ENCODE measurements at places on chromosomes 5 and 9.

DNA sequence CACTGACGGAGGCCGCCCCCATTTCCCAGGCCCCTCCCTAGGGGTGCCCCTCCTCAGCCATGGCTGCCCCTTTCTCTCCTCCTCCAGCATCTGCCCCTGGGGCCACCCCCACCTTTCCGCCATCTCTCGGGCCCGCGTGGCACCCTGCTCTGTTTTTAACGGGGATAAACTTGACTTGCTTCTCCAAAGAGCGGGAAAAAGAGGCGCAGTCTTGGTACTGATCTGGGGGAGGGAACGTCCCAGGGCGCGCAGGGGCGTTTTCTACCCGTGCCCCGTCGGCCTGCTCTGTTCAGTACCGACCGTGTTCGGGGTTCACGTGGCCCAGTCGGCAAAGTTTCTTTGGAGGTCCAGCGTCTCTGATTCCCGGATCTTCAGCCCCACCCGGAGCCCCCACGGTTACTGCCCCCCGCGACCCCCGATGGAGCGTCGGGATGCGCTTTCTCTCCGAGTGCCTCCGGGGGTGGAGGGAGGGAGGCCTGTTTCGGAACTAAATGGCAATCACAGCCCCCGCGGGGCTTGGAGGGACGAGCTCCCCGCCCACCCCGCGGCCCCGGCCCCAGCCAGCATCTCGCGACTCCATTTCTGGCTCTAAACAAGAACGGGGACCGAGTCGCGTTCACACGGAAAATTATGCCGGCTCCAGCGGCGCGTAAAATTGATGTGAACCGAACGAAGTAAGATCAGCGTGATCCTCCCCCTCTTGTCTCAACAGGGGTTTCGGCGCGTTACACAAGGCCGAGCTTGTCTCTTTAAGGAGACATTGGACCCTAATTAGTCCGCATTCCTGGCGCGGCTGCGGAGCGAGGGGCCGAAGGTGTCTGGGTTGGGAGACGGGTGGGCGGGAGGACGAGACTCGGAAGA lies 1.1 kb upstream of the TLE4 start:
- DNase-seq: peak; percentile 80

DNA sequence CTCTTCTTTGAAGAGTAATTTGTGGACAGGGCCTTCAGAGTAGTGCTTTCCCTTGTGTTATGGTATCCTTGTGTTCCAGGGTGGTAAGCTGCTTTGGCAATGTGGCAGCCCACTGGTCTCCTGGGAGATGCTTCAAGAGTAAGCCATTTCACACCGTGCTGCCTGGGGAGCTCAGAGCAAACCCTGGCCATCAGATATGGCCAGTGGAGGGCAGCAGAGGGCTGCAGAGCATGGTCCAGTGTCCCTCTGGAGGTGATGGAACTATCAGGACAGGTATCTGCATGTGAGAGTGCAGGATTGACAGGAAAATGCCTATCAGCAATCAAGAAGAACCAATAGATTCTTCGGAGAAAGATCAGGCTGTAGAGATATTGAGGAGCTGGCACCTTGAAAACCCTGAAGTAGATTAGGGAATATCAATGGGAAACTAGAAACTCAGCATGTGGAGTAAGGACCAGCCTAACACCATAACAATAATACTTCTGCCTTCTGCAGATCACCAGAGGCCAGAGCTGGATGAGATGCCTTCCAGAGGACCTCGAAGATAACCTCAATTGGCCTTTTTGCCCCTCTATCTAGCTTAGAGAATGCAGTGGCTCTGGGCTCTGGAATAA lies 90.8 kb downstream of the PLPPR1 start:
- peak; percentile 51 for DNase-seq

GRCh38 chr9:116360989-116361388 lies 207.4 kb downstream of the PAPPA start:
- DNase-seq: no peak

DNA sequence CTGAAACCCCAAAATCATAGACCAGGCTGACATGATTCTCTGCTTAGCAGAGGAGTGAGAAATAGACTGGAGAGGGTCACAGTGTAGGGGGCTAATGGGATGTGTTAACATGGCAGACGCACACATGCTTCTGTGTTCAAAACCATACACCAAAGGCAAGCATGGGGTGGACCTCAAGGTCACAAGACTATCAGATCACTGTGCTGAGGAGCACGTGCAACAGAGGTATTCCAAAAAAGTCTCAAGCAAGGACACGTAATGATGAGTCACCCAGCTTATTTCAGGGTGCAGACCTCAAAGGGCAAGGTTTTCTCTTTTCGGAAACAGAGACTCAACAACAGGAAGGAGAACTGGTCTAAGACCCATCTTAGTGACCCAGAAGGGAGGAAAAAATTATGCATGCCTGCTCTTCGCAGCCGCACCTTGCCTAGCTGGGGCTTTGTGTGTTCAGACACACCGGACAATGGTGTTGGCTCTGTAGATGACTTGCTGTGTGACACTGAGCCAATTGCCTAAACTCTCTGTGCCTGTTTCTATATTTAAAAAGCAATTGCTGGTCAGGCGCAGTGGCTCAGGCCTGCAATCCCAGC lies 20.3 kb downstream of the WHRN start:
- peak; percentile 22 for DNase-seq

DNA sequence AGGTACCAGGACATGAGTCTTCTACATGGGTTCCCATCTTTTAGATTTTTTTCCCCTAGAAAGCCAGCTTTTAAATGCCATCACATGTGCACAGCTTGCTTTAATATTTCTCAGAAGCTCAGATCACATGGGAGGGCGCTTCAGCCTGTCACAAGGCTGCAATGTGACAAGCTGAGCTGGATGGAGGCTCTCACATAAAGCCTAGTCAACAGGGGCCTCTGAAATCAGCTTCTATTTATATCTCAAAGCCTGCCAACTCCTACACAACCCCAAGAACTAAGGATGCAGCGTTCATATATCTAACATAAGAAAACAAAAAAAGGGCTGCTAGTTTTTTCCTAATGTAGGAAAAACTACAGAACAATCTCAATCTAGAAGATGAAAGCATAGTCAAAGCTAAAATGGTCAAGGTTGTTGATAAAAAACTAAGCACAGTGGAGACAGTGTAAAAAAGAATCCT lies 2.3 kb downstream of the ZFAND5 start:
- peak; percentile 79 for DNase-seq

DNA sequence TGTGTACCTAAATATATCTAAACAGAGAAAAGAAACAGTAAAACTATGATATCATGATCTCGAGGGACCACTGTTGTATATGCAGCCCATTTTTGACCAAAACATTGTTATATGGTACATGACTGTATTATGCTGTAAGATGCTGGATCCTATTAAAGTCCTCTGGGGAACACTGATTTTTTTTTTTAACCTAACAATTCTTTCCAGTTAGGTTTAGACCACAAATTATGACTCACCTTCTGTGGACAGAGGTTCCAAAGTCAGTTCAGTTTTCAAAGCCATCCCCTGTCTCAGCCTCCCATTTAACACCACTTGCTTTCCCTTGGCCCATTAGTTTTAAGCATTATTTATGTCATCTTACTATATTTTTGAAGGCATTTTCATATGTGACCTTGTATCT lies 27.1 kb downstream of the TRMO start:
- DNase-seq: no peak

- DNase-seq: no peak
Observed at GRCh38 chr9:133690081-133690561, 48.0 kb downstream of the SARDH start.

- DNase-seq: no peak
Observed at GRCh38 chr5:102638912-102639652, 116.0 kb upstream of the PAM start.

- DNase-seq: no peak
Observed at GRCh38 chr5:107531308-107531707, 139.4 kb downstream of the EFNA5 start.

DNA sequence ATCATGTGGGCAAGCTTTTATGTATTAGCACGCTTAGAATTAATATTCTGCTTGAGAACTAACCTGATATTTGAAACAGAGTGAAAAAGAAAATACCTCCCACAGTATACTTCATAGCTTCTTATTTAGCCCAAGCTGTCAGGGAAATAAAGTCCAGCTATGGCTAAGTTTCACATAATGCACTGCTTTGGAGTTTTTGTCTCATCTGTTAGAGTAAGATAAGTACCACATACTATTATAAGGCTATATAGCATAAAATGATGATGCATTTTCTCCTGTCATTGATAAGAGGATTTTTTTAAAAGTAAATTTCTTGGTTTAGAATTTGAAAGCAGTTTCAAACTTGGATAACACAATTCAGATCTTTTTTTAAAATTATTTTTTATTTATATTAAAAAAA lies 2.4 kb upstream of the ANKDD1B start:
- DNase-seq: no peak

DNA sequence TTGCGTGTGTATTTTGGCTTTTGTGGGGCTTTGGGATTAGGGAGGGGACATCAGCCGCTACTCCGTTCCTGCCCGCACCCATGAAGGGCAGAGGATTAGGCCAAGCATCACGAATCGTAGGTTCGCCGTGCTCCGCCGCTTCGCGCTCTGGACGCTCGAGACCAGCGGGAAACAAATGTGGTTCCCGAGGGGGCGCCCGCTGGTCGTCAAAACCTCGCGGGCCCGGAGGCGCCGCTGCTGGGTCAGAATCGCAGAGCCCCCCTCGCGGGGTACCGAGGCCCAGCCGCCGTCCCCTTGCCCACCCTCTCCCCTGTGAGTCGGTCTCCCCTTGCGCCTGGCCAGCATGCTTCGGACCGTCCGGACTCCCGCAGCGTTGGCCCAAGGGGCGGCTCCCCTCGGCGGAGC lies 2.3 kb upstream of the PAX5 start:
- peak; percentile 80 for DNase-seq

- peak; percentile 14 for DNase-seq
Observed at GRCh38 chr5:91225848-91226686, 157.1 kb downstream of the ARRDC3 start.

GRCh38 chr5:141534492-141535213 lies 45.8 kb downstream of the PCDHGC5 start:
- no peak for DNase-seq

DNA sequence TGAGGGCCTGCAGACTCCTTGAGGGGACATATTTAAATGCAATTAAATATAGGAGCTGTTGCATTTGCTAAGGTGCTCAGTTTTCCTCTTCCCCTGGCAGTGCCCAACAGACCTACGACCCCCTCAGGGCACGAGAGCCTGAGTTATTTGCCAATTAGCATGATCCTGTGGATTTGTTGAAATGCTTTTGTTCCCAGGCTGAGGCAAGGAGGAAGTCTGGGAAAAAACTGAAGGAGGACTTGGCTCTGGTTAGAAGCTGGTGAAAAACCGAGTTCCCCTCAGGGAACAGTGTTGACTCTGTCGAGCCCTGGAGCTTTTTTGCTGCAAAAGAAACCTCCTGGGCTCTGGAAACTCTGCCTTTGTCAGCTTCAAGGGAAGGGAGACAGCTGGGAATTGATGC lies 103.6 kb upstream of the SHB start:
- no peak for DNase-seq

DNA sequence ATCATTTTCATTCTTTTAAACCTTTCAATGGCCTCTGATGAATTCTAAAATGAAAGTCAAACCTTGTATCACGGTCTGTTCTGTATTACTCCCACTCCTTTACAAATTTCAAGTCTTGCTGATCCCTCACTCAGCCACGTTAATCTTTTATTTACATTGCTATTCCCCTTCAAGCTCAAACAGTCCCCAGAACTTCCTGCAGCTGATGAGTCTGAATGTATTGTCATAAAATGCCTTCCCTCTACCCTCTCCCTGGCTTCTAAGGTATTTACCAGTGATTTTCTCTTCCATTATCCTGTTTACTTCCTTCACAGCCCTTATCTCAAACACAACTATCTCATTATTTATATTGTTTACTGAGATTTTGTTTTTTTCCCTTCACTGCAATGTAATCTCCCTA lies 562.3 kb upstream of the C9orf72 start:
- DNase-seq: no peak

GRCh38 chr9:125896404-125896803 lies 149.2 kb downstream of the PBX3 start:
- no peak for DNase-seq

DNA sequence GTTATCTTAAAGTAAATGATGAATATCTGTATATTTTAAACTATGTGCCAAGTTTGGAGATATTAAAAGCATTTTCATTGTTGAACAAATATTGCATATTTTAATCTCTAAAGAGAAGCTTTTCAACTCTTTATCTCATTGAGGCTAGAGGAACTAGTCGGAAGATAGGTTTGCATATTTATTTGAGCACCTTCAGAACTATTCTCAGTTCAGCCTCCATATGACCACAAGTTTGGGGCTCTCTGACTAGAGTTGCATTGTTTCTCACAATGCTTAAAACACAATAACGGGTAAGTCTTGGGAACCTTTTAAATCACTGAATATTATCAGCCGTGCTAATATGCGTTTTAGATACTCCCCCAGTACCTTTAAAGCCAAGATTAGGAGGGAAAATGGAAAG lies 47.3 kb upstream of the CTXN3 start:
- no peak for DNase-seq

DNA sequence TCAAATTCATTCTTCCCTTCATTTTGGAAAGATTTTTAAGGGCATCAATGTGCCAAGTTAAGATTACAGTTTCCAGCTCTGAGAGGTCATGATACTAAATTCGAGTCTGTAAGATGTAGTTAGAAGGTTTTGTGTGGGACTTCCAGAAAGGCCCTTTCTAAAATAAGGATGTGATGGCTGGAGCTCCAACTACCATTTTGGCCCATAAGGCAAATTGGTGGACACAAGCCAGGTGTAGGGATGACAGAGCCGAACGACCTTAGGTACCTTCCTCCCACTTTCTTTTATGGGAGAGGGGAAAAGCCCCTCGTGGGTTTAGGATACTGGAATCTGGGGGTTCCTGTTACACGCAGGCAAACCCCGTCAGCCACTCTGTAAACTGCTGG lies 54.3 kb upstream of the PTPDC1 start:
- DNase-seq: no peak

GRCh38 chr9:37997636-37998374 lies 71.2 kb downstream of the SHB start:
- no peak for DNase-seq

DNA sequence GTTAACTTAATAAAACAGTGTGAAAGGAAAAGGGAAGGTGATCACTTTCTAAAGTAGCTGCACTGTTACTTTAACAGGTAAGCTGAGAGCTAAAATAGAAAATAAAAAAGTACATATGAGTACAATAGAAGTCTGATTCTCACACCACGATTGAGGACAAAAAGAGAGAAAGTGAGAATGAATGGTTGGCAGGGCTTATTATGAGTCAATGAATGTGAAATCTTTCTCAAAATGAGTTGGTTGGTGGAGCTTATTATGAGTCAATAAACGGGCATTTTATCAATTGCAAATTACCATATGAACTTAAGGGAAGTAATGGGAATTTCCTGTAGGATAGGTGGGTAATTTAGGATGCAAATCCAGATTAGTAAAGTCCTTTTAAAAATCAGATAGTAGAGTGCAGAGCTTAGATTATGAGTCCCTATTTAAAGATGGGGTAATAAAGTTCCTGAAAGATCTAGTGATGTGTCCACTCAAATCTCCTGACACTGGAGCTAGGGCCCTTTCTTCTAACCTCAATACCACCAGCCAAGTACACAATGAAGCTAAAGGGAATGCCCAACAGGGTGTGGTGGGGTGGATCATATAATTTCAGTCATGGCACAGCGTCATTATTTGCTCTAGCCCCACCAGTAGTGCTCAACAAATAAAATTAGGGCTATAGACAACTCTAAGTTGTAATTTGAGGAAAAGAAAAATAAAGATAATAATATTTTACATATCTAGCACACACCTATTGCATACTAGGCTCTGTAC lies 21.1 kb upstream of the TLR4 start:
- DNase-seq: no peak

GRCh38 chr5:103938146-103938695 lies 375.6 kb upstream of the NUDT12 start:
- DNase-seq: no peak

GRCh38 chr5:17897776-17898175 lies 263.5 kb downstream of the TAF11L14 start:
- no peak for DNase-seq

GRCh38 chr5:16431490-16431889 lies 34.1 kb downstream of the ZNF622 start:
- DNase-seq: no peak

All from NAMALWA (cell line).